ENCODE measurements at places on chromosomes 3 and 15.
A peak's percentile ranks its signal among the peaks of the same experiment; 100 is the strongest.

DNA sequence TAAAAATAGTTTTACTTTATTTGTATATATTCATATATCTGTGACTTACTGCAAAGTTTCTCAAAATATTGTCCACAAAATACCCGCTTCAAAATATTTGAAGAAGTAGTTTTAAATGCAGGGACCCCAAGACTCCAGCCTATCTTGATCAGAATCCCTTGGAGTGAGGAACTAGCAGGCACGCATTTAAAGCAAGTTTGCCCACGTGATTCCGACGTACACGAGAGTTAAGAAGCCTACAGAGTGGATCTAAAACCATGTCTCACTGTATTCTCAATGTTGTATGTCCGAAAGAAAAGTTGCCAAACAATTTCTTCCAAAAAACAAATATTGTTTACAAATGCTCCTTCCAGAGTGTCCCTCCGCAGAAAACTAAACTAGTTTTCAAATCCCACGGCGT is 1.7 kb downstream of the GABRB3 start:
- no peak for DNase-seq

- DNase-seq = no peak
These were observed 156.1 kb downstream of the VPS8 start for GRCh38 chr3:184968115-184968514.

DNA sequence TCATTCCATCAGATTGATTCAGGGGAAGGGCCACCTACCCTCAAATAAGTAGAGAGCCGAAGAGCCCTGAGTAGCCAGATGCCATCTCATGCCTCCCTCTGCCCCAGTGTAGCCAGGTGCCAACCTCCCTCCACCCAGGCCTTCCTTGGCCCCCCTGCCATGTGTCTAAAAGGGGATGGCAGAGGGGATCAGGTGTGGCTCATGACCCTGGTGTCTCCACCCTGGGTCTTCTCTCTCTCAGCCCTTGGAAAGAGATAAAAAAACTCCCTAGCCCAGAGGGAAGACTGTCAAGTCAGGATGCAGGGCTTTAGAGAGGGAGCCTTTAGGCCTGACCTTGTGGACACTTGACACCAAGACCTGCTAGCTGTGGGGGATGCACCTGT is 5.2 kb downstream of the GRM2 start:
- DNase-seq = no peak

DNA sequence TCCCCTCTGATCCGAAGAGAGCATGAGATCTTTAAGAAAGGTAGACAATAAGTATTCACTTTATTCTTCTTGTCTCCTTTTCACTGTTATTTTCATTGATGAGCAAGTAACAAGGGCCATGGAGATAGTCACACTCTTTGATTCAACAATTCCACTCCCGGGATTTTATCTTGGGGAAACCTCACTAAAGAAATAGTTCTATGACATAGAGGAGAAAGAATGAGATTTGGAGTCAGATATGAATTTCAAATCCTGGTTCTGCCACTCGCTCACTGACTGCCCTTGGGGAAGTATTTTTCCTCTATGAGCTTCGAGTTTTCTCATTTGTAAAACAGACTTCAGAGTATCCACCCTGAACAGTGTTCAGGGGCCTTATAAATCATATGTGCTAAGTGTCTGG is 514.6 kb downstream of the NLGN1 start:
- DNase-seq = no peak

- no peak for DNase-seq
These were observed 34.7 kb downstream of the XXYLT1 start for GRCh38 chr3:195236076-195236798.

DNA sequence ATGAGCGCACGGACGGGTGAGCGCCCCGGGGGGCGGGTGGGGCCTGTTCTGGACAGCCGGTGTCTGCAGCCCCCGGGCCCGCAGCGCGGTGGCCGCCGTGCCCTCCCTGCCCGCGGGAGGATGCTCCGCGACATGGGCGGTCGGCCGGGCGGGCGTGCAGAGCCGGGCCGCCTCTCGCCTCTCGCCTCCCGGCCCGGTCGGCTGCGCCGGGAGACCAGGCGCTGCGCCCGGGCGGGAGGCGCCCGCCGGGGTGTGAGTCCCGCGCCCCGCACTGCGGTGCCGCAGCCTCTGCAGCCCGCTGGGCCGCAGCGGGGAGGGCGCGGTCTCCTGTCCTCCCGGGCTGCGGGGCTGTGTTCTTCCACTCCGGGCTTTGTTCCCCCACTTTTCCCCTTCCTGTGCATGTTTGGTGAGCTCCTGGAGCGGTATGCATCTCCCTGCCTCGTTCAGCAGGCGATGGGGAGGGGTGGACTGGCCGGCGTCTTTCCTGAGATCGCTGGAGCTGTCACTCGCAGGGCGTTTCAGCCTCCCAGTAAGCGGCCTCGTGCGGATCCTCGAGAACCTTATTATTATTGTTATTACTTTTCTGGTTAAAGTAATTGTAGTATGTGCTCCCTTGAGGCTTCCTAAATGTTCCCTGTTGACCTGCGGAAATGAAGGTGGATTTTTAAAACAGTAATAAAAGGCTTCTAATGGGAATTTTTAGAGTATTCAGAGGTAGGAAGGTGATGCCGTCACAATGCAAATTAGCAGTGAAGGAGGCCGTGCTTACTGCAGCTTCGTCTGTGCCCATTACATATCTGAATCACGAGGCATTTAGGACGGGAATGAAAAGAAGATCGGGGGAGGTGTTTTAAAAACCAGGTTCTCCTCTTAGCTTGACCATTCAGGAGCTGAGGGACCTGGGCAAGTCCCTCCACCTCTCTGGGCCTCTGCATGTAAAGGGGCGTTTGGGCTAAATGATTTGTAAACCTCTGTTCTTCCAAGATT is 593 bp downstream of the TMOD2 start:
- peak; percentile 56 for DNase-seq

DNA sequence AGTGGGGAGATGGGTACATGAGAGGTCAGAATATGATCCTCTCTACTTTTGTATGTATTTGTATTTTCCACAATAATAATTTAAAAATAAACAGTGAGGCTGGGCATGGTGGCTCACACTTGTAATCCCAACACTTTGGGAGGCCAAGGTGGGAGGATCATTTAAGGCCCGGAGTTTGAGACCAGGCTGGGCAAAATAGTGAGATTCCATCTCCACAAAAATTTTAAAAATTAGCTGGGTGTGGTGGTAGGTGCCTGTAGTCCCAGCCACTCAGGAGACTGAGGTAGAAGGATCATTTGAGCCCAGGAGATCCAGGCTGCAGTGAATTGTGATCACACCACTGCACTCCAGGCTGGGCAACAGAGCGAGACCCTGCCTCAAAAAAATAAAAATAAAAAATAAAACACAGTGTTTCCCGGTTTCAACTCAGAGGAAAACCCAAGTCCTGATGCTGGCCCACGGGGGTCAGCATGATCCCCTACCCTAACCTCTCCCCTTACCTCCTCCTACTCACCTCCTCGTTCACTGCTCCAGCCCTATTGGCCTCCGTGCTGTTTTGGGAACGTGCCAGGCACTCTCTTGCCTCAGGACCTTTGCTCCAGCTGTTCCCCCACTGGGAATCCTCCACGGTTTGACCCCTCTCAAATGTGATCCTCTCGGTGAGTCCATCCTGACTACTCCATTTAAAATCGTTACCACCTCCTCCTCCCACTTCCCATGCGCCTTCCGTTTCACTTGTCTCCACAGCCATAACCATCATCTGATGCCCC is 2.9 kb upstream of the KLHL40 start:
- DNase-seq = no peak

DNA sequence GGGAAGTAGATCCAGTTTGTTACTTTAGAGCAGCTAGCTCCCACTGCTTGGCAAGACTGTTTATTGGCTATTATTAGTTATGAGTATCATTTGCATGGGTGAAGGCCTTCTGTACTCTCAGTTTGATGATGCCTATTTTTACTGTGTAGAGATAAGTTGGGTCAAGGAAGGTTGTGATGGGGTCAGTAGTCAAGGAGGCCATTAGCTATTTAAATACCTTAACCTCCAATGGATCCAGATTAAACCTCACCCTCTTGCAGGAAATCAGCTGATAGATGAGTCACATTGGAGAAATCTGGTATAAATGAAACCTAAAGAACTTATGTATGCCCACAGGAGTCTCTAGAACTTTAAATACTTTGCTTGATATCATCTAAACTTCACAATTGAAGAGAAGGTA is 45.0 kb downstream of the THBS1 start:
- no peak for DNase-seq

GRCh38 chr15:43361313-43361903 is 9.4 kb downstream of the ZSCAN29 start:
- DNase-seq = no peak

GRCh38 chr3:151232991-151233390 is 30.0 kb upstream of the GPR171 start:
- no peak for DNase-seq

DNA sequence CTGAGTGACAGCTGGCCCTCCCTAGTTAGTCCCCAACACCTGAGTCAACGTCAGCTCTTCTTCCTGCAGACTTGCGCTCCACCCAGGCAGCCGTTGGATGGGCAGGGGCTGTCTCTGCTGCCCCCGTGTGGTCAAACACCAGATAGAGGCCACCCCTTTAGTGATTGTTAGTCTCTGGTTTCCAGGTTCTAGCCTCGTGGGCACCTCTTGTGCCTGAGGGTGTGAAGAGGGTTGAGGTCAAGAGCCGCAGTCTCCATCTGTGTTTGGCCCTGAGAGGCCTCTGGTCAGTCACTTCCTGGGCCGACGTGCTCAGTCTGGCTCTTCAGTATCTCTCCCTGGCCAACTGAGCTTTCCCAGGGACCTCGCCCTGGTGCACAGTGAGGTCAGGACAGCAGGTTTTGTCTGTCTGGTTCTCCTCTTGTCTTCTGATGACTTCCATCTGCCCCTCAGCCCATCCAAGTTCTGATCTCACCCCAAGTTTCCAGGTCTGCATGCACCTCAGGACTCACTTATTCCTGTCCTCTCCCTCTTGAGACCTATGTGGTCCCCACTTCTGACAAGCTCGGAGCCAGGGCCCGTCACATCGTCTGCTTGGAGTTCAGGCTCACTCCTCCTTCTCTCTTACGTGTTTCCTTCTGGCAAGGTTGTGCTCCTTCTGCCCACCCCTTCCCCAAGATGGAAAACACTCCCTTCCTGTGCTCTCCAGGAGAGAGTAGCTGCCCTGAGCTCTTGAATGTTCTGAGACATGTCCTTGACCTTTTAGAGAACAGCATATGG is 20.9 kb downstream of the CD276 start:
- peak; percentile 75 for DNase-seq

GRCh38 chr3:106372806-106373190 is 504.0 kb upstream of the CBLB start:
- no peak for DNase-seq

- DNase-seq = no peak
These were observed 36.5 kb downstream of the SLC6A20 start for GRCh38 chr3:45759851-45760250.

Data from AG08396 (cell line).